Fibroblast of mammary gland (primary cell): ENCODE measurements at places on chromosomes 7 and 10.

DNA sequence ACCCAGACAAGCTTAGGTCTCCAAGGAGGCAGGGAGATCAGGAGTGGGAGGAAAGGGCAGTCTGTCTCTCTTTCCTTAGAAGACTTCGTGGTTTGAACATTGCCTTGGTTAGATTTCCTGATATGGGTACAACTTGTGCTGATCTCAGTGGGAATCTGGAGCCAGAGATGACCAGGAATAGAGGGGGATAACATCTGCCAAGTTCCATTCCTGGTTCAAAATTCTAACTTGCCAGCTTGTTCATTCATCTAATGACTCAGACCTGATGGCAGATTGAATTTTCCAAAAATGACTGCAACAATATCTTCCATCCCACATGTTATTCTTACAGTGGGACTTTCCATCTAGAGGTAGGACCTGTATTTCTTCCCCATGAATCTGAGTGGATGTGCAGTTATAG, 394.3 kb upstream of the PODXL start:
- peak; percentile 5 for DNase-seq

DNA sequence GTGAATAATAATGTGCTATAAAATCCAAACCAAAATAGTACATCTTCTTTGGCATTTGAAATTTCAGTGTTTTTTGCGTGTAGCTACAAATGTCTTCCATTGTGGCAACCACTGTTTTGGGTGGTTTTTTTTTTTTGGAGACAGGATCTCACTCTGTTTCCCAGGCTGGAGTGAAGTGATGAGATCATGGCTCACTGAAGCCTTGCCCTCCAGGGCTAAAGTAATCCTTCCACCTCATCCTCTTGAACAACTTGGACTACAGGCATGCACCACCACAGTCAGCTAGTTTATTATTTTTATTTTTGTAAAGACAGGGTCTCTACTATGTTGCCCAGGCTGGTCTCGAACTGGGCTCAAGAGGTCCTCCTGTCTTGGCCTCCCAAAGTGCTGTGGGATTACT, 455.1 kb downstream of the AUTS2 start:
- DNase-seq: no peak

DNA sequence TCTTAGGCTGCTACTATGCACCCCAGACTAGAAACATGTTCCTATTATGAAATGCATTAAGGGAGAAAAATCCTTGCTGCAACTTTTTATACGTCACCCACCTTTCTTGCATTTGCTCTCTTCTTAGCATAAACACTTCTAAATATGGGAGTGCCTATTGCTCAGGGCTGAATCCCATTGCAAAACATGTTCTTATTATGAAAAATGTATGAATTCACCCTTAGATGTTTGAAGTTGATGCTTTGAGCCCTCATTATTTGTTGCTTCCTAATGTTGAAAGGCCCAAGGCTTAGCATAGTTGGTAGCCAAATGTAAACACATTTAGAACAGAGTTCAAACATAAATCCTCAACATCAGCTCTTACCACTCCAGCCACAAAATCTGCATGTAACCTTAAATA, 52.8 kb downstream of the BMPER start:
- DNase-seq: no peak

DNA sequence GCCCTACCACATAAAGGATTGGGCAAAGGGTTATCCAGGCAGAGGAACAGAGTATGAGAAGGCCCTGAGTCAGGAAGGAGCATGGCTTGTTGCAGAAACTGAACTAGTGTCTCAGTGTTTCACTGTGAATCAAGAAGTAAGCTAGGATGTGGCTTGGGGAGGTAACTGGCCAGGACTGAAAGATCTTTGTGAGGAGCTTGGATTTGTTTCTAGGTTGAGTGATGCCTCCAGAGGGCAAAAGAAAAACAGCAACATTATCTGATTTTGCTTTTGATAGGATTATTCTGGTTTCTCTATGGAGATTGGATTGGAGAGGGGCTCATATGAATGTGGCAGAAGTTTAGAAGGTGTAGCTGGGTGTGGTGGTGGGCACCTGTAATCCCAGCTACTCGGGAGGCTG, 137.9 kb upstream of the HDAC9 start:
- peak; percentile 26 for DNase-seq

- DNase-seq: peak; percentile 61
These were observed 2.1 kb downstream of the CAV1 start for GRCh38 chr7:116526897-116527296.

DNA sequence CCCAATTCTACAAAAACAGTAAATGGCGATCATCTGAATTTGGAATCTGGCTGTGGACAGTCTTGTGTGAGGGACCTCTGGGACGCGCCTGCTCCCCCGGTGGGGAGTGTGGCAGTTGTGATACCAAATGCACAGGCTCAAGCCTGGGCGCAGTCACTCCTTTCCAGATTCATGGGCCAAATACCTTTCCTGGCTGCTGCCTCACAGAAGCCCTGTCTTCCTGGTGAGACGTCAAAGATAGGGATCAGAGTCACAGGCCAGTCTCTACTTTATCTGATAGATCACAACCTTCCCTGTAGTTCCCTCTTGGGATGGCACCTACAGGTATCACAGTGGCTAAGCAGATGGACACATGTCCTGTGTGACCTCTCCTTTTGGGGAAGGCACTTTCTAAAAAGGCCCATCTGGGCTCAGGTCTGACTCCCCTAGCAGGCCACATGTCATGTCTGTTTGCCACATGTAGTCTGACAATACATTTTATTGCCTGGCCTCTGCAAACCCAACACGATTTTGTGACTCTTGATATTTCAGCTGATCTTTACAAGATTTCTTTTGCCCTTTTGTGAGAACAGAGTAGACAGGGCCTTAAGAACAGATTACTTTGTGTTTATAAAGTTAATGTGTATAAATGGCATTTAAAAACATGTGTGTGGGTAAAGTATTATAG, 150.1 kb downstream of the SNX10 start:
- DNase-seq: no peak

- no peak for DNase-seq
These were observed 91.9 kb upstream of the NPY start for GRCh38 chr7:24192053-24192452.

DNA sequence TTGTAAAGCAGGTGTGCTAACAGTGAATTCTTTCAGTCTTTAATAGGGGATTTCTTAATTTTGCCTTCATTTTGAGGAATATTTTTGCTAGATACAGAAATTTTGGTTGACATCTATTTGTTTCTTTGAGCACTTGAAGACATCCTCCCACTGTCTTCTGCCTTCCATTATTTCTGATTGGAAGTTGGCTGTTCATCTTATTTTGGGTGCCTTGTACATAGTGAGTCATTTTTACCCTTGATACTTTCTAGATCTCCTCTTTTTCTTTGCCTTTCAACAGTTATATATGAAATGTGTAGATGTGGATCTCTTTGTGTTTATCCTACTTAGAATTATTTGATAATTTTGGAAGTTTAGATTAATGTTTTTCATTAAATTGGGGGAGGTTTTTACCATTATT, 631.0 kb downstream of the AUTS2 start:
- DNase-seq: peak; percentile 13

DNA sequence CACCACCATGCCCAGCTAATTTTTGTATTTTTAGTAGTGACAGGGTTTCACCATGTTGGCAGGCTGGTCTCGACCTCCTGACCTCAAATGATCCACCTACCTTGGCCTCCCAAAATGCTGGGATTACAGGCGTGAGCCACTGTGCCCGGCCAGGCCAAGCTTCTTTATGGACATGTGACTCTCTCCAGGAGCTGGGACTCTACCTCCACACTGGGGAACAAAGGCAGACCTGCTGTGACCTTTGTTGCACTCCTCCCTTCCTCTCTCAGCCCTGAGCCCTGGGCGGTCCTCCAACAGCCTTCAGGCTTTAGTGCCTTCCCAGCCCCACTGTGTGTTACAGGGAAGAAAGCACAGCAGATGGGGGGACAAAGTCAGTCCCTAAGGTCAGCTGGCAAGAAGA, 55.0 kb upstream of the DUSP5 start:
- DNase-seq: no peak

- DNase-seq: no peak
These were observed 229.9 kb upstream of the PRSS1 start for GRCh38 chr7:142519079-142520078.

- DNase-seq: no peak
These were observed 41.2 kb downstream of the CAMK2B start for GRCh38 chr7:44284216-44284615.

DNA sequence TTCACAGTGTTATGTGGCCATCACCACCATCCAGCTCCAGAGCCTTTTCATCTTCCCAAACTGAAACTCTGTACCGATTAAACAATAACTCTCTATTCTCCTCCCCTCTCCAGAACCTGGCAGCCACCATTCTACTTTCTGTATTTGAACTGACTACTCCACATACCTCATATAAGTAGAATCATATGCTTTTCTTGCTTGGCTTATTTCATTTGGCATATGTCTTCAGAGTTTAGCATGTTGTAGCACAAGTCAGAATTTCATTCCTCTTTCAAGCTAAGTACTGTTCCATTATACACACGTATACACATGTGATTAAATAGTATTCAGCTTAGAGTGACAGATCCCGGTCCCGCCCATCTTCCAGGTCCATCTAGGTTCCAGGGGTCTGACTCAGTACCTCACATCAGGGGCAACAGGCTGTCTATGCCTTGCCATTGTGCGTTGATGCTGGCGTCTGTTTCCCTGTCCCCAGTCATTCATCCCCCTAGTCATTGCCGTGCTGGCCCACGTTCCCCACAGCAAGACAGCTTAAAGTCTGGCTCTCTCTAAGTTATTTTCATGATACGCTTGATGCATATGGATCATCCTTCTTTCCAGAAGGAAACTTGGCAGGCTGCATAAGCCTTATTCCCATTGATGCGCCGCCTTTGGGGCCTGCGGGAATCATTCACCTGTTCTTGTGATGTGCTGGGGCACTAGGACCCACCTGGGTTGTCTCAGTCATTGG, 108.3 kb downstream of the CHN2 start:
- DNase-seq: no peak

GRCh38 chr10:60200012-60200681, 189.5 kb downstream of the ANK3 start:
- DNase-seq: no peak

- DNase-seq: peak; percentile 14
These were observed 32.7 kb upstream of the HHEX start for GRCh38 chr10:92657024-92657423.

GRCh38 chr7:116219834-116220233, 9.5 kb downstream of the TES start:
- no peak for DNase-seq

GRCh38 chr7:151550656-151551286, 31.1 kb upstream of the RHEB start:
- DNase-seq: peak; percentile 65
